ENCODE measurements at places on chromosomes 3 and 15. TPM values are rescaled to one million over a fixed set of nuclear protein-coding genes. Genes with fewer than 3 reads are reported as not detected.

DNA sequence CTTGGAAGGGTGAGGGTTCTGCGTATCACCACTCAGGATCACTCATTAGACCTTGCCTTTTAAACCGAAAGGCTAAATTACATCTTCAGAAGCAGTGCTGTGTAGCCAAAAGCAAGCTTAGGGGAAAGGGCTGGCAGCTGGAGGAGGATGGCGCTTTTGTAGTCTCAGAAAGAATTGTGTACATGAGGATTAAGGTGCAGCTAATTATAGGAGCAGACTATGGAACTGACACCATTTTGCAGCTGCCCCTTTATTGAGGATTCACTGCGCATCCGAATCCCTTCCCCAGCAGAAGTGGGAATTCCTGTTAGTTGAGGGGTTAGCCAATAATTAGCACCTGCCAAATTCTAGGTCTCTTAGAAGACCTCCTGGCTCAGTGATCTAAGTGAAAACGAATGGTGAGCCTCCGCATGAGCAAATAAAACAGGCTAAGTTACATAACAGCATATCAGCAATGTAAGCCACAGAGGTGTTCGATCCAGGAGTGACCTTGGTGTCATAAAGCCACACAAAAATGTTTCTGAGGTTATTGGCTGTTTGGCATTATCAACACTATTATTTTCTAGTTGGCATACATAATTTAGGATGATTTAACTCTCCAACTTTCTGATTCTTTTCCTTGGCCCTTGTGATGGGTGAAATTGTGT, 42.6 kb upstream of the SEMA6D start:
- no peak for DNase-seq

The LRRN1 gene
- 1.7 TPM for total RNA-seq

The TICRR gene
- total RNA-seq: 5.2 TPM

The CD200R1 gene
- 0.49 TPM for total RNA-seq

DNA sequence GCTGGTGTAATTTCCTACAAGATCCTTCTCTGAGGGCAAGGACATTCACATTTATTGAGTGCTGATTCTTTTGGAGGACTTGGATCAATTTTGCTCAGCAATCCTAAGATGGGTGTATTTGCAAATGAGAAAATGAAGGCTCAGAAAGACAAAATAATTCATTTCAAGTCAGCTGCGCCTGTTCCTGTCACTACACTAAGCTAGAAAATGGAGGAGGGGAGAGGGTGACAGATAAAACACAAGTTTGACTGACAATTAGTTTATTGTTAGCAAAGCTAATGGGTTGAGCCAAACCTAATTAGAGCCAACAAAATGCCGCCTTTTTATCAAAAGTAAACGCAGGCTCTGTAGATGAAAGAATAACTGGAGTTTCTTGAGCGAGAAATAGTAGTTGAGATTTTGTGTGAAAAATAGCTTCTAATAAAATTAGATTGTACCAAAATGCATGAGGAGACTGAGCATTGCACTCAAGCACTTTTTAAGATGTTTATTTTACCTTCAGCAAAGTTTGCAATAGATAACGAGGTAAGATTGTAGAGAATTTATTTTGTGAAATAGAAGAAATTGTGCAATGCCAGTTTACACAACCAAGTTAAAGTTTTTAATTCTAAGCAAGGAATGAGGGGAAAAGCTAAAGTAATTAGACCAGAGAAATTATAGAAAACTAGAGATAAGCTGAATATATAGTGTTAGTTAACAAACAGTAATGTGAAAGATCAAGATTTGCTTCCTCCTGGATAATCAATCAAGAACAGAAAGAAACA, 39.6 kb upstream of the SECISBP2L start:
- DNase-seq: no peak

The MESP2 gene
- total RNA-seq: not detected

The SERINC4 gene
- not detected for total RNA-seq

- DNase-seq: no peak
Measured at GRCh38 chr3:133928903-133929607, 33.4 kb upstream of the RAB6B start.

All from vagina (tissue), 2 donors.